Adipocyte (in vitro differentiated cells): ENCODE measurements at places on chromosomes 3 and 15.

DNA sequence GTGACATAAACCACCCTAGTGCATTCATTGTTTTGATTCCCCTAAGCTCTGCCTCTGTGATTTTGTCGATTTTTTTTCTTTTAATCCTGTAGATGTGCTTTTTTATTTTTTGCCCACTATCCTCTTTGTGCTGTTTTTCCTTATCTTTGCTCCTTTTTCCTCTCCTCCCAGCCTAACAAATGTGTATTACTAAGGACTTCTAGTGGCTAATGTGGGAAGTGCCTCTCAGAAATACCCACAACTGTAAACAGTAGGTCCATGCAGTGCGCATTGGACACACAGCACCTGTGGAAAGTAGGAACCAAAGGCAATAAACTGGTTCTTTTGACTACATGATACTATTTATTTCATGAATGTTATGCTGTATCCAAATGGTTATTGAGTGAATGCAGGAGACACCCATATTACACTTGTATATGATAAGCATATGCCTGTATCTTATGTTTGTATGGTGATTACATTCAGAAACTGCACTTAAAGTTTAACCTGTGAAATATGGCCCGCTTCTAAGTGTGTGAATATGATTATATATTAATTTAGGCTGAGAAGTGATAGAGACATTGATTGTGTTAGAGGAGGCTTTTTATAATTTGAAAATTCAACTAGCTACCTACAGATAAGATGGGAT is 147.8 kb downstream of the PLCL2 start:
- peak; percentile 73 for DNase-seq

DNA sequence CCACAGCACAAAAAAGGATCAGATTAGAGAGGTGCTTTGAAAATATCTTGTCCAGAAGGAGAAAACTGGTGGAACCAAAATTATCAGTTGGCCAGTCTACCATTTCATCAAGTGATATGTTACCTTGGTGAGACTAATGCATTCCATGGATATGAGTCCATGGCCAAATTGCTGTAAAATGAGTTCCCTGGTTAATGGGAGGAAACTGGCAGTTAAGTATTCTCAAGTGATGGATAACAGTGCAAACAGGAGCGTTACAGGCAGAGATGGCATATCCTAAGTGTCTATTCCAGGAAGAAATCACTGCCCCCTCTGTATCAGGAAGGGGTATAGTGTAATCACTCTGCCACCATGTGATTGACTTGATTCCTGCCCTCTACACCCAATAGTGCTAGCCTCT is 34.0 kb downstream of the MYRIP start:
- no peak for DNase-seq

- peak; percentile 53 for DNase-seq
These were observed 379.9 kb upstream of the RBMS3 start for GRCh38 chr3:28901018-28901417.

- DNase-seq, result no peak
These were observed 67.1 kb upstream of the ROBO2 start for GRCh38 chr3:76972624-76973296.
